Fibroblast of skin of left quadriceps (primary cell): ENCODE measurements at places on chromosomes 6 and 20.
A peak's percentile ranks its signal among the peaks of the same experiment; 100 is the strongest.

DNA sequence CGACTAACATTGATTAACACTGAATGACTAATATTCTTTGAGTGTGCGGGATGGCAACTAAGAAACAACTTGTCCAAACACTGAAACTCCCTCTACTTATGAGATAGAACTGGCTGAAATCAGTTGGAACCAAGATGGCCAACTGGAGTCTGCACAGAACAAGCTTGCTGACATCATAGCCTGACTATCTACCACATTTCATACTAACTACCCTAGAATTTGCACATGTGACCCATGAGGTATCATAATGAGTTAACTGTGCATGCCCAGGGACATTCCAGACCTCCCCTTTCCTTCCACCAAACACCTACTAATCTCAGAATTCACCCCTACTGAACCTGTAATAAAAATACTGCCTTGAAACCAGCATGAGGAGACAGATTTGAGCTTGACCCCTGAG lies 43.2 kb downstream of the PHIP start:
- DNase-seq: no peak

GRCh38 chr20:48002517-48002970 lies 217.3 kb upstream of the SULF2 start:
- DNase-seq: no peak

GRCh38 chr6:106253731-106254130 lies 71.8 kb downstream of the ATG5 start:
- DNase-seq: no peak

GRCh38 chr6:85429346-85429745 lies 20.5 kb upstream of the NT5E start:
- DNase-seq: no peak

- no peak for DNase-seq
These were observed 841.0 kb downstream of the FRK start for GRCh38 chr6:115219645-115220044.

- peak; percentile 11 for DNase-seq
These were observed 58.7 kb upstream of the SLC2A12 start for GRCh38 chr6:134111062-134111677.

DNA sequence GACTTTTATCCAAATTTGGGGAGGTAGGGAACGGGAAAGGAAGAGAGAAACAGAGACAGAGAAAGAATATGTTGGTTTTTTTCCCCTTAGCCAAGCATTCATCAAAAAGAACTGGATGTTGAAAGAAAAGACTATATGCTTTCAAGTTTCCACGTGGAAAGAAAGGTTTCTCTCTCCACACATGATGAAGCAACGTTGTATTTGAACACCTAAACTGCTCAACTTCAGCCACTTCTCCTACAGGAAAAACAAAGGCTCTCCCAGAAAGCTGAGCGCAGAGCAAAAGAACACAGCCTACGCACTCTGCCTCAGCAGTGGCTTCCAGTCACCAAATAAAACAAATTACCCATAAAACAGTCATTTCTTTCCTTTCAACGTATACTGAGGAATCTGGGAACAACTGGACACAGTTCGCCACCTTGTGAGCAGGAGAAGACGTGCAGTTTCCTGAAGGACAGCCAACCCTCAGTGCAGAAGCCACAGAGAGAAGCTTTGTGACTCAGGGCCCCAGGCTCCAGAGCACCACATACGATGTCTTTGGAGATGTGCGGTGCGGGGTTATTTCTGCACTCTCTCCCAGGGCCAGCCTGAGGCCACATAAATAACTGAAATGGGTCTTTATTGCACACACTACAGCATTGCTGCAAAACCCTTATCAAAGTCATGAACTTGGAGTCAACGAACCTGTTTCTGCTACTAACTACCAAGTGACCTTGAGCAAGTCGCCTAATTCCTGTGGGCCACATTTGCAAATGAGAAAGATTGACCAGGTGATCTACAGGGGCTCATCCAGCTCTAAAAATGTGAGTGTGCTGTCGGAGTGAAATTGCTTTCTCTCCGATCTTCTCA lies 10.1 kb downstream of the IL17F start:
- DNase-seq: peak; percentile 40

GRCh38 chr20:62787321-62787720 lies 9.0 kb upstream of the MRGBP start:
- DNase-seq: no peak

DNA sequence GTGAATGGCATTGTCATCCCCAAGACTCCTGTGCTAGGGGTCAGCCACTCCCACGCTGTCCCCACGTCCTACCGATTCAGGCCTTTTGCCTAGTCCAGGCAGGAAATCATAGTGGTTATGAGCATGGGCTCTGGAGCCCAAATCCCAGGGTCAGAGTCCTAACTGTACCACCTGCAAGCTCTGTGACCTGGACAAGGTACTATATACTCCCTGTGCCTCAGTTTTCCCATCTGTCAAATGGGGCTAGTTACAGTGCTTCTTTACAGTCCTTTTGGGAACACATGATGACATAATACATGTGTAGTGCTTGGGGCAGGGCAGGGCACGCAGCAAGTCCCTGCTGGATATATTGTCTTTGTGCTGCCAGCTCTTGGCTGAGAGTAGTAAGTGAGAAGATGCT lies 27.2 kb downstream of the EFCAB8 start:
- DNase-seq: no peak

DNA sequence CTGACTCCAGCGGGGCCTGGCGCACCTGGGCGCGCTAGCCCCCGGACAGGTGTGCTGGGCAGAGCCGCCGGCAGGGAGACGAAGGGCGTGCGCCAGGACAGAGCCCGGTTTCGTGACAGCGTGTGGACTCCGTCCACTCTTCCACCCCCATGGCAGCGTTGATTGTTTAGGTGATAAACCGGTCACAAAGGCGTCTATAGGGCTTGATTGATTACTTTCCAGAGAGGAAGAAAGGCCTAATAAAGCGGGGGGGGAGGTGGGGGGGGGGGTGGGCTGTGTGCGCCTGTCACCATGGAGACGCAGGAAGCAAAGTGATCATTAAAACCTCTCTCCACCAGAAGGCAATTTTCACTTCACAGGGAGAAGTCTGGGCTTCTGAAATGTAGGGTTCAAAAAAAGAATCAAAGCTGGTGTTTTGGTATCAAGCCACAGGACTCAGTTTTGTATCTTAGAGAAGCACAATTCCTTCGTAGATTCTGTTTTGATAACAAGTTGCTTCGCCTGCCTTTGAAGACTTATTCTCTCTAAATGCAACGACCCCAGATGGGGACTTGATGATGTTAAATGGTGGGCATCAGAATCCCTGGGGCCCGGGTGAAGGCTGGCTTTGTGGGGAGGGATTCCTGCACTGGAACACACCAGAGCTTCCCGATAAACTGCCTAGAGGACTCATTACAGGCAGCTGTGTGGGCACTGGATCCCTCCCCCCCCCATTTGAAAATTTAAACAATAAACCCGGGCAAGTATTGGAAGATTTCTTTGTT lies 1.4 kb downstream of the PHACTR3 start:
- DNase-seq: no peak

- DNase-seq: no peak
These were observed 194.0 kb downstream of the SOD2 start for GRCh38 chr6:159499034-159499433.

GRCh38 chr6:81373414-81373813 lies 379.1 kb downstream of the TENT5A start:
- DNase-seq: no peak

DNA sequence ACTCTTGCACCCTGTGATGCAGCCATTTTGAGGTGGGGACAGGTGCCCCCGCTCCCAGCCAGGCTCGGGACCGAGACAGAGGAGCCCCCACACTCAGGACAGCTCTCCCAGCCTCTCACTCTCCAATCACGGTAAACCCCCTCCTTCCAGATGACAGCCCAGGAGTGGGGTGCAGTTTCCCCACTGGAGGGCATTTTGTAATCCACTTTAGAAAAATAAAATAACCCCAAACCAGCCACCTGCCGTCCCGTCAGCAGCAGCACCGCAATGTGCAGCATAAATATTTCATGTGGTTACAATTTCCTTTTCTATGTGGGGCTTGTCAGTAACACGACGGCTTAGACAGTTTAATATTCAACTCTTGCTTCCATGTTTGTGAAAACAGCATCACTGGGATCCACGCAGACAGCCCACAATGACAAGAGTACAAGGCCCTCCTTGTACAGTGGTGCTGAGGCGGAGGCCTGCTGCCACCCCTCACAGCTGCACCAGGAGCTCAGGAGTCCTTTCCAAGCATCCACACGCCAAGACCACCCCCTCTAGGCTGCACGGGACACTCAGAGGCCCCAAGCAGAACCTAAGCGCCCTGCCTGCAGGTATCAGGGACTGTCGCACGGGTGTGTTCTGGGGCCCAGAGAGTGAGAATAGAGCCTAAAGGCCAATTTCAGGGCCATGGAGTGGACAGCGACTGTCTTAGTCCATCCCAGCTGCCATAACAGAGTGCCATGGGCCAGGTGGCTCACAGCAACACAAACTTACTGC lies 116.7 kb downstream of the JPH2 start:
- no peak for DNase-seq

DNA sequence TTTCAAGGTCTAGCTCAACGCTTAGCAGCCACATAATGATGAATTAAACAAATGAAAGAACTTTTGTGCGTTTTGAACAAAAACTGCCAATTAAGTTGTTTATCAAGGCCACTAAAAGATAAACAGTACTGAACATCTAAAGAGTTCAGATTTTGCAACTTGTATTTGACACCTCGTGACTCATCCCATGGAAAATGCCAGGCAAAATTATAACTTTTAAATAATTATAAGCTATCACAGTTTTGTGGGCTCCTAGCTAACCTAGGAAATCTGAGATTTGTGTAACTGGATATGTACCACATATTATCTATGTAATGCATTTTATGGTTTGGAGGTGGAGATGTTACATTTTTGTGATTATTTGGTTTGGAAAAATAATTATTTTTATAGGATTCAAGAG lies 9.6 kb upstream of the BAG2 start:
- DNase-seq: no peak

DNA sequence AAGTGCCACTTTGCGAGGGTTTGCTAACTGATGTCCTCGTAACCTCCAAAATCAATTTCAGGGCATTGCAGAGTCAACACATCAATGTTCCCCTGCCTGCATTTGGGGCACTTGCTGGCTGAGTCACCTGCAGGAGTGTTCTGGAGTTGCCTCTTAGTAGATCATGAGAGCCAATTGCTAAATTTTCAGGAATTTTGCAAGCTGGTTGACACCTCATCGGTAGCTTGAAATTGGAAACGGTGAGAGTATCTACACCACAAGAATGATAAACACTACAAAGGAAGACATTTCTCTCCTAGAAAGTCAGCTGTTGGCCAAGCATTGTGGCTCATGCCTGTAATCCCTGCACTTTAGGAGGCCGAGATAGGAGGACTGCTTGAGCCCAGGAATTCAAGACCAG lies 10.8 kb upstream of the BFSP1 start:
- no peak for DNase-seq
